H9 (cell line): ENCODE measurements at places on chromosomes 13 and 19. TPM values are rescaled to one million over a fixed set of nuclear protein-coding genes. Genes with fewer than 3 reads are reported as not detected.

Gene ATXN8OS
- not detected in 2 replicates for total RNA-seq

Gene XRCC1
- 38.0 and 42.8 TPM in 2 replicates for total RNA-seq

Gene LILRA6
- total RNA-seq = not detected in 2 replicates

Gene LHFPL6
- 3.5 and 3.9 TPM in 2 replicates for total RNA-seq

Gene LIM2
- total RNA-seq = not detected in 2 replicates

Gene LRRC25
- 0.18 TPM in 1 of 2 replicates, not detected in the other for total RNA-seq

Gene MBD3L5
- total RNA-seq = not detected in 2 replicates

Gene TPTE2
- total RNA-seq = not detected in 2 replicates

Gene IFNL1
- total RNA-seq = not detected in 2 replicates
